ENCODE measurements at places on chromosomes 5 and 9.
A peak's percentile ranks its signal among the peaks of the same experiment; 100 is the strongest.

DNA sequence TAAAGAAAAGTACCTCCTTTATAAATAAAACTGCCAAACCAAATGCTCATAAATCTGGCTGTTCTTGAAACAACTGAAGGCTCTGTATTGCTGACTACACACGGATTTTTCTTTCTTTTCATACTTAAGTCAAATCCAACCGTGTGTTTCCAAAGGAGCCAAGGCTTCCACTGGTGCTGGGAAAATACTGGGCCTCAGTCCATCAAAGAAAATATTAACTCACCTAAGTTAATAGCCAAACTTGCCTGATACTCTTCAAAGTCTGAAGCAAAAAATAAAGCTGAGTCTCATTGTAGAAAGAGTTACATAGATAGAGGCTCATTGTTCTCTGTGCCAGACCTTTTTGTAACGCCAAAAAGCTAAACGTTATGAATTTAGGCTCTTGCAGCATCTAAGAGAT lies 350.4 kb upstream of the CDH9 start:
- no peaks in the 10 kb centered on the region for H3K27me3 ChIP-seq
- no peaks in the 10 kb centered on the region for H3K4me1 ChIP-seq
- H3K27ac ChIP-seq: no peak overlapping the region
- no peaks in the 10 kb centered on the region for H3K36me3 ChIP-seq
- DNase-seq: no peak
- no peak overlapping the region for H3K4me3 ChIP-seq

- DNase-seq: no peak
- peaks cover 4% of the 10 kb centered on the region for H3K27me3 ChIP-seq
- no peaks in the 10 kb centered on the region for H3K36me3 ChIP-seq
Observed at GRCh38 chr9:131032384-131032783, 23.4 kb downstream of the LAMC3 start.

- no peak overlapping the region for H3K27ac ChIP-seq
- H3K36me3 ChIP-seq: no peaks in the 10 kb centered on the region
- DNase-seq: no peak
- no peak overlapping the region for H3K4me3 ChIP-seq
- H3K27me3 ChIP-seq: peaks cover 18% of the 10 kb centered on the region
Observed at GRCh38 chr9:134442486-134443173, 116.4 kb downstream of the RXRA start.

- peaks cover 3% of the 10 kb centered on the region for H3K27me3 ChIP-seq
- no peak overlapping the region for H3K27ac ChIP-seq
- no peak for DNase-seq
- no peaks in the 10 kb centered on the region for H3K4me1 ChIP-seq
- H3K36me3 ChIP-seq: no peaks in the 10 kb centered on the region
Observed at GRCh38 chr9:97179616-97180015, 127.8 kb upstream of the CCDC180 start.

DNA sequence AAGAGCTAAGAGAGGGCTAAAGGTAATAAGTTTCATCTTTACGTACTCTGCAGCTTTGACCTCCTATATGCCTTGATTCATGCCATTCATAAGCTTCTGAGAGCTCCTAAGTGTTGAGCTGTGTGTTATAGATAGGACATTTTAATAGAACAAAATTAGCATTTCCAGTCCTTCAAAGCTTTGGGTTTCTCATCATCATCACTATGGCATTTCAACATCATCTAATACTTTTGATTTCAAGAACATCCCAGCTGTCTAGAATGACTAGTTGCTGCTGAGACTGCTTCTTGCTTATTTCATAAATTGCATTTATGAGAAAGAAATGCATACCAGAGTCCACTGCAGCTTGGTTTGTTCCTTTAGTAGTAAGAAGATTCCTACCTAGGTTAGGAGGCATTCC lies 201.7 kb downstream of the SGCD start:
- H3K4me1 ChIP-seq: no peaks in the 10 kb centered on the region
- H3K27ac ChIP-seq: no peak overlapping the region
- no peaks in the 10 kb centered on the region for H3K27me3 ChIP-seq
- no peak overlapping the region for H3K4me3 ChIP-seq

GRCh38 chr5:135402031-135402430 lies 3.0 kb upstream of the MACROH2A1 start:
- H3K27me3 ChIP-seq: peaks cover 33% of the 10 kb centered on the region
- H3K36me3 ChIP-seq: no peaks in the 10 kb centered on the region
- H3K4me3 ChIP-seq: no peak overlapping the region
- peaks cover 32% of the 10 kb centered on the region for H3K4me1 ChIP-seq

- no peak overlapping the region for H3K4me3 ChIP-seq
- peaks cover 22% of the 10 kb centered on the region for H3K27me3 ChIP-seq
- DNase-seq: no peak
- peaks cover 26% of the 10 kb centered on the region for H3K4me1 ChIP-seq
Observed at GRCh38 chr9:89953824-89954615, 349.2 kb downstream of the GADD45G start.

- DNase-seq: no peak
- no peak overlapping the region for H3K27ac ChIP-seq
- no peak overlapping the region for H3K4me3 ChIP-seq
- H3K27me3 ChIP-seq: peaks cover 18% of the 10 kb centered on the region
Observed at GRCh38 chr9:21429191-21429590, 11.0 kb upstream of the IFNA1 start.

- peaks cover 4% of the 10 kb centered on the region for H3K4me1 ChIP-seq
- DNase-seq: no peak
- no peak overlapping the region for H3K4me3 ChIP-seq
- H3K27ac ChIP-seq: no peak overlapping the region
- no peaks in the 10 kb centered on the region for H3K27me3 ChIP-seq
- H3K36me3 ChIP-seq: no peaks in the 10 kb centered on the region
Observed at GRCh38 chr5:41637424-41637823, 127.0 kb upstream of the PLCXD3 start.

DNA sequence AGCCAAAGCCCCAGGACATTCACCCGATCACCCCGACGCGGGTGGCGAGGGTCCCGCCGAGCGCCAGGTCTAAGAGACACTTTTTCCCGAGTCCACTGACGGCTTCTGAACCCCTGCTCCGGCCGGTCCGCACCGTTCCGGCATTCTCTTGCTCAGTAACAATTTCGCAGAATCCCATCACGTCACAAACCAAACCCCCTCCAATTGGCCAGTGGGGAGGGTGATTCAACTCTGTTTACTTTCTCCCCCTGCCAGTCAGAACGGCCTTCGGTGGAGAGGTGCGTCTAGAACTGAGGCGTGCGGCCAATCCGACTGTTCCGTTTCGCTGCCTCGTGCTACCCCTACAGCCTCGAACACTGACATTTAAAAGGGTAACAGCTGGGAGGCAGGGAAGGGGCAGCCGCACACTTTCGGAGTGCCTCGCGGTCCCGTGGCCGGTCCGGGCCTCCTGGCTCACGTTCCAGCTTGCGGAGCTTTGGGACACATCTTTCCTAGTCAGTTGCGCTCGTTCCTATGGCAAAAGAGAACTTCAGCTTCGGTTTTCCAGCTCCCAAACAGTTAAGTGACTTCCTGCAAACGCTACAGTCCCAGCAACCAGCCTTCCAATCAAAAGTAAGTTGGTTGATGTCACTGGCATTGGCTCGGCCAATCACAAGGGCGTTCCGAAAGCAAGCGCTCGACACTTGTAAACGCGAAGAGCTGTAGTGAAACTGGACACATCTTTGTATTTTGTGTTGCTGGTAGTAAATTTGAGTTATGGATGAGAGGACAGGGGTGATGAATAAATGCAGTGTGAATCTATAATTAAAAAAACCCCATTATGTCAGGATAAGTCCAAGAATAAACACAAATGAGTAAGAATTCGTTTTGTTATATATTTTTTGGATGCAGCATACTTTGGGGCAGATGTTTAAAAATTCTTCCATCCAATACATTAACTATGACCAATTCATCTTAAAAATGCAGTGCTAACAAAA lies at the start of gene KLF9:
KLF9 (minus strand) TSS at position 859 of the 977 bp plus-strand sequence. CDS start 1,294 bp downstream, outside the sequence.
- H3K27me3 ChIP-seq: peaks cover 90% of the 10 kb centered on the region
- H3K4me3 ChIP-seq: peak within 1 kb of the TSS; percentile 89
- peak; percentile 66 for DNase-seq
- peaks cover 43% of the 10 kb centered on the region for H3K4me1 ChIP-seq
- H3K36me3 ChIP-seq: no peaks in the 10 kb centered on the region

Data from nephron progenitor cell (in vitro differentiated cells).